ENCODE measurements at places on chromosomes 11 and 22.

DNA sequence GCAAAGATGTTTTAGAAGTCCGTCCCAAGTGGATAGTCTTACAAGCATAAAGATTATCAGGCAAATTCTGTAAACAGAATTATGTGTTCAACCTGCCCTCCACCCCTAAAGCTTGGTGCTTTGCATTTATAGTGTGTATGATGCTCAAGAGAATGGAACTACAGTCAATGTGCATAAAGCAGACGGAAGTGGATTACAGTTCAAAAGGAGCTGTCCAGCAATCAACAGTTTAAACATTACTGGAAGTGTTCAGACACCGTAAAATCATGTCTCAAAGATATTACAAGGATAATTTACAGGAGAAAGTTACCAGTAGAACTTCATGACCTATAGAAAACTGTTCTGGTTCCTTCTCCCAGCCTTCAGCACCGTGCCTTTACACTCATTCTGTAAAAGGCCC lies 1.0 kb downstream of the RIC3 start:
- DNase-seq = no peak

GRCh38 chr22:47107431-47107830 lies 345.0 kb downstream of the TBC1D22A start:
- no peak for DNase-seq

DNA sequence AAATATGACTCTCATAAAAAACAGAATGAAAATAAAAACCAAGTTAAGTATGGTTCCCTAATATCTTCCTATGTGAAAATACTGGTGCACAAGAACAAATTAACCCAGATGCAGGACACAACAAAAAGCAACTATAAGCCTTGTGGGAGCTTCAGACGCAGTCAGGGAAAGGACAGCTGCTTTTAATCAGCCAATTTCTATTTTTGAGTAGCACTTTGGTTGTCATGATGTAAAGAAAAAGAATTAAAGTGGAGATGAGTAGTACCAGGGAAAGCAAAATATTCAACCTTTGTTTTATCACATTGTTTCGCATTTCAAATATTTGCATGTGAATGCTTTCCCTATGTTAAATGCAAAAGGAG lies 339.9 kb downstream of the SOX6 start:
- DNase-seq = no peak

GRCh38 chr11:45817191-45817590 lies 12.2 kb downstream of the SLC35C1 start:
- DNase-seq = no peak

DNA sequence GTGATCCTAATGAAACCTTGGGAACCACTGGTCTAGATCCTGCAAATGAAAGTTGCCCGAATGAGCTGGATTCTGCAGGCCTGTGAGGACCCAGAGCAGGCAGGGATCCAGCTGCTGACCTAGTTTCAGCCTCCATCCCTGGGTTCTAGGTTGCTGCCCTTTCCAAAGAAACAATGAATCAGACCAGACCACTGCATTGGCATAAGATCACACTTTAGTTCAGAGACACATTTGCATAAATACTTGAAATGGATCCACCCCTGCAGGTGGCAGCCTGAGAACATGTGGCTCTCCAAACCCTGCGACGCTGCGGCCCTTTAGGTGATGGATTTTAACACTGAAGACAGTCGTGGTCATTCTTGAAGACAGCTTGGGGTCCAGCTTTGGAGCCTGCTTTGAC lies 23.7 kb downstream of the ADAMTS8 start:
- no peak for DNase-seq

GRCh38 chr11:15074206-15075161 lies 1.1 kb downstream of the CALCB start:
- peak; percentile 19 for DNase-seq
